ENCODE measurements at places on chromosomes 12 and 14.

DNA sequence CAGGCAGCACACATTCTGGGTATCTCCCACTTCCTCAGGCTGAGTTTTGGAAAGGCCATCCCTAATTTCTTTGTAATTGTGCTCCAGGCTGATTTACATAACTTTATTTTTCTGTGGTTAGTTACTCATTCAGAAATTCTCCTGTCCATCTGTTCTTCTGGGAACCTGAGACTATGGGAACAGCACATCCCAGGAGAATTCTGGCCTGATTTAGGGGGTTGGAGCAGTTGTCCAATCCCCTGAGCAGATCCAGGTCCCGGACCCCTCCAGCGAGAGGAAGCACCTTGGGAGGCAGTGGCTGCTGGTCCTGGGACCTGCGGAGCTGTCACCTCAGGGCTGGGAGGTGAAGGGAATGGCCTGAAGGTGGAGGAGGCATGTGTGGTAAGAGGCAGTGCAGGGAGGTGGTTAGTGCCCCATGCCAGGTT is 40.4 kb downstream of the TSPAN9 start:
- DNase-seq: no peak

- DNase-seq: no peak
These were observed 577.6 kb upstream of the MDGA2 start for GRCh38 chr14:48253020-48253419.

- no peak for DNase-seq
These were observed 51.3 kb downstream of the MARK3 start for GRCh38 chr14:103436533-103436932.

- DNase-seq: no peak
These were observed 114.5 kb downstream of the ADGRD1 start for GRCh38 chr12:131067981-131068851.

- no peak for DNase-seq
These were observed 119.3 kb downstream of the NTN4 start for GRCh38 chr12:95671265-95671664.

- DNase-seq: no peak
These were observed 21.0 kb downstream of the BATF start for GRCh38 chr14:75543253-75543652.

- DNase-seq: no peak
These were observed 28.7 kb downstream of the COX8C start for GRCh38 chr14:93375673-93376156.

- no peak for DNase-seq
These were observed 69.8 kb downstream of the EFCAB11 start for GRCh38 chr14:89884761-89885160.

DNA sequence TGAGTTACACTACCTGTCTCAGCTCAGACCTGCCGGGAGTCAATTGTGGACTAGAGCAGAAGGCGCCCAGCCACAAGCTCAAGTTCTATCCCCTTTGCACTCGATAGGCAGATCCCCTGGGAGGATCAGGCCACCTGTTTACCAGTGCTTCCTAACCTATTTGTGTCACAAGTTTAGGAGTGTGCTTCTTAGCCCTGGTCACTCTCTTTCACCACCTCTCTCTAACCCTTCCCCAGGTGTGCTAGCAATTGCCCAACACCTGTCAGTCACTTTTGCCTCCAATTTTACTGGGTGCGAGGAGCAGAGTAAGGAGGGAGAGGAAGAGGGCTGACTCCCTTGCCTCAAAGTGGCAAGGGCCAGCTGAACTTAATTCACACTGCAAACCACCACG is 745 bp upstream of the NAA30 start:
- DNase-seq: no peak

- DNase-seq: no peak
These were observed 66.1 kb downstream of the C14orf132 start for GRCh38 chr14:96105089-96105925.

DNA sequence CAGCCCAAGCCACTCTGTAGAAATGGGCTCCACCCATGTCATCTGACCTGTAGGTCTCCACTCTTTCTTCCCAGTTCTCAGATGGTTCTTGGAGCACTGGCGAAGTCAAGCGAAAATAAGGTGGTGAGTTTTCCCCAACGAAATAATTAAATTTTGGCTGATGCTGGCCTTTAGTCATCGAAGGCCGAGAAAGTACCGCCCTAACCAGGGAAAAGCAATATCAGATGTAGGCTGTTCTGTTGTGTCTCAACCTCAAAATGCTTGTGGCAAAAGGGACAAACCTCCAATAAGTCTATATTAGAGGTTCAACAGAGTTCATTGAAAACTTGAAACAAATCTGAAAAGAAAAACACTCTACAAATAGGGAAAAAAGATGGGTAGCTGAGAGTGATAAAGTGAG is 48.6 kb upstream of the BCAT1 start:
- no peak for DNase-seq

DNA sequence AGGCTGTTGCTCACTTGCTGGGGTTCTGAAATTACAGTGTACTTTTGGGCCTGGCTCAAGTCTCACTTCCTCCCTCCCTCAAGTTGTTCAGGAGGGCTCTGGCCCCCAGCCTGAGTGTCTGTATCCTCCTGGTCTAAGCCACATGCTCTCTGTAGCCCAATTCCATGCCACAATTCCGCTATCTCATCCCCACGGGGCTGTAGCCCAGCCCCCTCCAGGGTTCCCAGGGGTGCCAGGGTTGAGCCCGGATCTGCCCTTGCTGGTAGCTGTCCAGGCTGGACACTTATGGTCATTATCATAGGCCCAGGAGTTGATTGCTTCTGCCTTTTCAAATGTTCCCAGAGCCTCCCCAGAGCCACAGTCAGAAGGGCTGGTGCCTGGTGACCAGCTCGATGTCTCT is 65.3 kb downstream of the PRIMA1 start:
- DNase-seq: no peak

GRCh38 chr14:22897357-22897756 is 14.3 kb downstream of the REM2 start:
- no peak for DNase-seq

DNA sequence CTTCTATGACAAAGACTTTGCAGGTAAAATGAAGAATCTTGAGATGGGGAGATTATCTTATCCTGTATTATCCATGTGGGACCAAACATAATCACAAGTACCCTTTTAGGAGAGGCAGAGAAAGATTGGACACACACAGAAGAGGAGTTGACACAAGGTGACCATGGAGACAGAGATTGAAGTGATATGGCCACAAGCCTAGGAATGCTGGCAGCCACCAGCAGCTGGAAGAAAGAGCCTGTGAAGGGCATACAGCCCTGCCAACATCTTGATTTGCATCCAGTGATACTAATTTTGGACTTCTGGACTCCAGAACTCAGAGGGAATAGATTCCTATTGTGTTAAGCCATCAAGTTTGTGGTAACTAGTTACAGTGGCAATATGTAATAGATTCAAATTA is 78.1 kb downstream of the RPS29 start:
- no peak for DNase-seq

DNA sequence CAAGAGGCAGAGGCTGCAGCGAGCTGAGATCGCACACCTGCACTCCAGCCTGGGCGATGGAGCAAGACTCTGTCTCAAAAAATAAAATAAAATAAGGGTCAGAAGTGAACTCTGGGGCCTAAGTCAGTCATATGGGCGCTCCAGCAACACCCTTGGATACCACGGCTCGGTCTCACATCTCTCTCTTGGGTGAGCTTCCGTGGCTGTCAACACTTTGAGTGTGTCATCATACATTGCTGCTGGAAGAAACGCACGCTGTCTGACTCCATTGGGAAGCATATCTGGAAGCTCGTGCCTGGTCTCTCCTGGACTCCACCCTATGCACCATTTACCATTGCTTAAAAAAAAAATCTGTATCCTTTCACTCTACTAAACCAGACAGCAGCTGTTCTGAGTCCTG is 20.2 kb downstream of the GLRX5 start:
- DNase-seq: no peak

DNA sequence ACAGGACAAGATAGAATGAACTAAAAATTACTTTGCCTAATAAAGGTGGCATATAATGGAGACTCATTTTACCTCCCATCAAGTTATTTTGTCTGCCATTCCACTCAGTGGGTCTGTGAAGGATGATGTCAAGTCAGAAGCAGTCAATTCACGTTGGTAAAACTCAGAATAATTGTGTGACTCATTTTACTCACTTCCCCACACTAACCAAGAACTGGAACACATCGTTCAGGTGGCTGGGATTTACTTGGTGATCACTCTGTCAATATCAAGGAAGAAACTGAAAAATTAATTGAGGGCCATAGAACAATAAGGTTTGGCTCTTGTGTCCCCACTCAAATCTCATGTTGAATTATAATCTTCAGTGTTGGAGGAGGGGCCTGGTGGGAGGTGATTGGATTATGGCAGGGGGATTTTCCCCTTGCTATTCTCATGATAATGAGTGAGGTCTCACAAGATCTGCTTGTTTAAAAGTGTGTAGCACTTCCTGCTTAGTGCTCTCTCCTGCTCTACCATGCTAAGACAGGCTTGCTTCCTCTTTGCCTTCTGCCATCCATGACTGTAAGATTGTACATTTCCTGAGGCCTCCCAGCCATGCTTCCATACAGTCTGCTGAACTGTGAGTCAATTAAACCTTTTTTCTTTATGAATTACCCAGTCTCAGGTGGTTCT is 35.7 kb upstream of the GTF2A1 start:
- no peak for DNase-seq

- DNase-seq: no peak
These were observed 16.1 kb upstream of the HDAC7 start for GRCh38 chr12:47835831-47836155.

DNA sequence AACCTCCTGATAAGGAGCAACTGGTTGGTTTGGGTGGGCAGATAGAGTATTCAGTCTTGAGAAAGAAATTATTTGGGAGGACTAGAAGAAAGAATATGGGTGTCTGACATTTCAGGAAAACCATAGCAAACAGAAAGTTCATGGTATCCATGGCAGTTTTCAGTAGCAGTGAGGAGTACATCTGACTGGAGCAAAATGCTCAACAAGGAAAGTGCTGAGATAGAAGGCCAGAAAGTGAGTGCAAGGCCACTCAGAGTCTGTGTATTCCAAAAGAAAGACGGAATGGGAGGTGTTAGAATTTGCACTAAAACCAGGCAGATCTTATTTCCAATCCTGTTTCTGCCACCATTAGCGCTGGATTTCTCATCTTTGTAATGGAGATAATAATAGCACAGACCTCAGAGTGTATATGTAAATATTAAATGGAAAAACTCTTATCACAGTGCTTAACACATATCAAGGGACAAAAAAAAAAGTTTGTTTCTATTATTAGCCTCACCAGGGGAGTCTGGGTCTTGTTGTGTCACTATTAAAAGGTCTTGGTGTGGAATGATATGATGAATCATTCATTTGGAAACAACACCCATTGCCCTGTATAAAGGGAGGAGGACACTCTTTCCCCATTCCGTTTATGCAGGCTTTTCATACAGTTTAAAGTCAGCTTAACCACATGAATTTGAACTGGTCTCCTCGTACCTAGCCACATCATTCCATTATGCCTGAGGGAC is 349.8 kb downstream of the IPO8 start:
- DNase-seq: no peak

GRCh38 chr14:23068789-23069412 is 11.6 kb upstream of the CDH24 start:
- DNase-seq: no peak

- DNase-seq: no peak
These were observed 105.6 kb downstream of the KSR2 start for GRCh38 chr12:117863002-117863709.

DNA sequence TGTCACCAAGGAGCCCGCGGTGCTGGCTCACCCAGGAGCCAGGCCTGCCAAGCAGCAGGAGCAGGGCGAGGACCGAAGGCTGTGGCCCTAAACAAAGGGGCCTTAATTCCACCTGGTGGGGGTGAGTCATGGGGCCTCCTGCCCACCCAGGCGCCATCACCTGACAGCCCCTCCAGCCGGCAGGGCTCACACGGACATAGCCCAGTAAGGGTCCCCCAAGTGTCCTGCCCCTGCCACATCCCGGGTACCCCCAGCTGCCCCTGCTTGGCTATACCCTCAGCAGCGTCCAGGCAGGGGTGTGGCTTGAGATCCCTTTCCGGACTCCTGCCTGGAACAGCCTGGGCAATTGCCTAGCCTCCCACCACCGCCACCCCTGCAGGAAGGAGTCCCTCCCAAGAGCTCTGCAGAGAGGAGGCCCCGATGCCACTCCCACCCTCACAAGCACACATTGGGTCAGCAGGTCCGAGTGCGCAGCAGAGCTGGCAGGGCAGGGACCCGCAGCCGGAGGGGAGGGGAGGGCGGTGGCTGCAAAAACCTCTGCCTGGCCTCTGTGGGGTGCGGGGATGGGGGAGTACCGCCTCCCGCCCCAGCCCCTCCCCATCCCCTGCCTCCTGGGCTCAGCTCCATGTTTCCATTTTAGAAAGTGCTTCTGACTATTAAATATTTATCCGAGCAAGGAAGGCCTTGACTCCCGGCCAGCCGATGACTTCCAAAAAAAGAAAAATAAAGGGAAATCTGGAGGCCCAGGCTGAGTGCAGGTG is 4.6 kb downstream of the AHNAK2 start:
- no peak for DNase-seq

DNA sequence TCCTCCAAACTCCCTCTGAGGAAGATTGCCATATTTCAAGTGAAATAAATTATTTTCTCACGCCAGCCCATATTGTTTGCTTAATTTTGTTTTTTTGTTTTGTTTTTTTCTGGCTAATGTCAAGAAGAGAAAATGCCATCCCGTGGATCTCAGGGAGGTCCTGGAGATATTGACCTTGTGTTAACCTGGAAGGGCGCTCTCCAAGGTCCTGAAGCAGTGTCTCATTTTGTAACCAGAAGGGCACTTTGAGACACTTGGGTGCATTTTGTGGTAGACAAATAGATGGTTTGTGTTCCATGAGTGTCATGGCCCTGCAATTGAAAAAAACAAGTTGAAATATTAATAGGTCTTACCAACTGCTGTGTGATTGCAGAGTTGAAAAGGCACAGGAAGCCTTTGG is 268.9 kb downstream of the SUDS3 start:
- DNase-seq: no peak

DNA sequence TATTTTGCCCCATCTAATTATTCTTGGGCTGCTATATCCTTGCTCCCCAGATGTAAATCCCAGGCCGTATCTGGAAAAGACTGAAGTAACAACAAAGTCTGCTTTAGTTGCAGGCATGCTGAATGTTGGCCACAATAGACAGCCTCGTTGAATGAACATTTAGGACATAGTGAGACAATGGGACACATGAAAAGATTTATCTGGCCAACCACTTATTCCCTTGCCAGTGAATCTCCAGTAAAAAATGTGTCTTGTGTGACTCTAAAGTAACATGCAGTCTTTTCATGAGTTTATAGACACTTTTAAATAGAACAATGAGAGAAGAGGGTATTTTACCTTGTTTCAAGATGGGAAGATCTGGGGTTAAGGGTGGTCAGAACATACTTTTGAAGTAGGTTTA is 60.2 kb upstream of the STXBP6 start:
- DNase-seq: no peak

- no peak for DNase-seq
These were observed 12.0 kb downstream of the CFAP73 start for GRCh38 chr12:113161415-113162016.

- no peak for DNase-seq
These were observed 7.3 kb upstream of the C12orf50 start for GRCh38 chr12:88036353-88036965.

- no peak for DNase-seq
These were observed 2.4 kb upstream of the CLEC1B start for GRCh38 chr12:10001171-10001776.

Data from activated gamma-delta T cell (primary cell).